ENCODE measurements at places on chromosomes 1 and 21. TPM values are rescaled to one million over a fixed set of nuclear protein-coding genes. Genes with fewer than 3 reads are reported as not detected.

GRCh38 chr21:20760221-20760620, 238.0 kb upstream of the NCAM2 start:
- H3K36me3 ChIP-seq, result peaks cover 4% of the 10 kb centered on the region
- H3K27me3 ChIP-seq, result no peaks in the 10 kb centered on the region
- no peak overlapping the region for H3K4me3 ChIP-seq
- no peaks in the 10 kb centered on the region for H3K4me1 ChIP-seq
- no peak for DNase-seq

DNA sequence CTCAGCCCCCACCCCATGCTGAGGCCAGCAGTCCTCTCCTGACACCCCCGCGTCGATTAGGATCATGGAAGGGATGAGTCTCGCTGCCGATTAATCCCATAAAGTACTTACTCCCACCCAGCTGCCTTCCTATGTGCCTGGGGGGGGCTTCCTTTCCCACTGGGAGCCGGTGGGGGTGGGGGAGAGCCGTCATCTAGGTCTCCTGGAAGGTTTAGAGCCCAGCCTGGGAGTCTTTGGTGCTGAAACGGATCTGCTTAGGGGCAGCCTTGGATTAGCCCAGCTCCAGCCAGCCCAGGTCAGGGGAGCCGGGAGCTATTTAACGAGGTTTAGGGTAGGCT, 9.8 kb downstream of the SAMD11 start:
- peaks cover 12% of the 10 kb centered on the region for H3K27me3 ChIP-seq
- DNase-seq, result no peak
- H3K27ac ChIP-seq, result no peak overlapping the region
- H3K4me3 ChIP-seq, result no peak overlapping the region
- no peaks in the 10 kb centered on the region for H3K36me3 ChIP-seq
- H3K4me1 ChIP-seq, result peaks cover 4% of the 10 kb centered on the region

ELAVL4 gene
- total RNA-seq, result not detected

SNRPE gene
- 124 TPM for total RNA-seq

DNA sequence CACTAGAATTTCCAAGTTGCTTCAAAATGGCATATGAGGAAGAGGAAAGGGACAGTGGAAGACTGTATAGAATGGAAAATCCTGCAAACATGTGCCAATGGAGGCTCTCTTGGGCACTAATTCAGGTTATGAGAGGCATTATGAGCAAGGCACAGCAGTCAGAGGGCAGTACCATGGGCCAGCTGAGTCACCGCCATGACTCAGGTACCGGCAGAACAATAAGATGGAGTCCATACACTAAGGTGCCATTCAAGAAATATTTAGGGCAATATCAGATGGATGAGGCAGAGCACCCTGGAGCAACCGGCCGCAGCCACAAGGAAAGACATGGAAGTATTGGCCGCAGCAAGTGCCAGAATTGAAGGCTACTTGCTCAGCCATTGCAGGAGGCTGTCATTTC, 25.6 kb upstream of the VAV3 start:
- no peak overlapping the region for H3K27ac ChIP-seq
- no peak overlapping the region for H3K4me3 ChIP-seq
- no peaks in the 10 kb centered on the region for H3K36me3 ChIP-seq
- DNase-seq, result no peak
- H3K4me1 ChIP-seq, result peaks cover 4% of the 10 kb centered on the region

GRCh38 chr1:21324368-21325141, 34.3 kb upstream of the ECE1 start:
- H3K27me3 ChIP-seq, result no peaks in the 10 kb centered on the region
- no peaks in the 10 kb centered on the region for H3K36me3 ChIP-seq
- H3K4me3 ChIP-seq, result peak overlapping the region; percentile 79
- peaks cover 55% of the 10 kb centered on the region for H3K4me1 ChIP-seq

CFAP74 gene
- not detected for total RNA-seq

NHLH1 gene
- total RNA-seq, result 1.2 TPM
